ENCODE measurements at places on chromosomes 16 and 17.
A peak's percentile ranks its signal among the peaks of the same experiment; 100 is the strongest.

DNA sequence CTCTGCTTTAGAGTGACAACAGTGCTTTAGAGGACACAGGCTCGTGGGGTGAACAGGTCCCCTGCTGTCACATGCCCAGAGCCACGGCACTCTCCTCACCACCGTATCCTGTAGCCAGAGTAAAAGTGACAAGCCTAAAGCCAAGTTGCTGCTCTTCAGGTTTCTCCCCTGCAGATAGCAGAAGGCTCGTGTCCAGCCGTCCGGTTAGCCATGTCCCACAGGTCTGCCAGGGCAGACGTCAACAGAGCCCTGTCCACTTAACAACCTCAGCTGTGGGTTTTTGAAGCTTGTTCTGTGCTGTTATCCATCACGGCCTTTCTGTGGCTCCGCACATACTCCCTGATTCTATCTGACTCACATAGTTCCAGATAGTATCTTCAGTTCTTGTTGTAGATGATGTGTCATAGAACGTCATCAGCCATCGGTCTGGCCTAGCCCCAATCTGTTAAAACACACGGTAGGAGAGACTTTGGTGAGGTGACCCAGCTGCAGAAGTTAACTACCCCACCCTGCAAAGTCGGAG is 100.7 kb downstream of the SOCS1 start:
- DNase-seq, result no peak

- no peak for DNase-seq
Observed at GRCh38 chr17:66353937-66354401, 51.6 kb downstream of the PRKCA start.

DNA sequence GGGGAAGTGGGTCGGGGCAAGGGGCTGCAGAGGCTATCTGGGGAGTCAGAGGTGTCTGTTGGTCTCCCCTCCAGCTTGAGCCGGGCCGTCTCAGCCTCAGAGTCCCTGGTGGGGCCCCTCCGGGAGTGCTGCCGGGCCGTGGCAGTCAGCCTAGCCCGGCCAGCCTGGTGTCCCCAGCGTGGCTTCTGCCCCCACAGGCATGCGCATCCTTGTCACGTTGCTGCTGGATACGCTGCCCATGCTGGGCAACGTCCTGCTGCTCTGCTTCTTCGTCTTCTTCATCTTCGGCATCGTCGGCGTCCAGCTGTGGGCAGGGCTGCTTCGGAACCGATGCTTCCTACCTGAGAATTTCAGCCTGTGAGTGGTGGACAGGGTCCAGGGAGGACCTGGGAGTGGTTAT is 11.2 kb downstream of the CACNA1G start:
- no peak for DNase-seq

DNA sequence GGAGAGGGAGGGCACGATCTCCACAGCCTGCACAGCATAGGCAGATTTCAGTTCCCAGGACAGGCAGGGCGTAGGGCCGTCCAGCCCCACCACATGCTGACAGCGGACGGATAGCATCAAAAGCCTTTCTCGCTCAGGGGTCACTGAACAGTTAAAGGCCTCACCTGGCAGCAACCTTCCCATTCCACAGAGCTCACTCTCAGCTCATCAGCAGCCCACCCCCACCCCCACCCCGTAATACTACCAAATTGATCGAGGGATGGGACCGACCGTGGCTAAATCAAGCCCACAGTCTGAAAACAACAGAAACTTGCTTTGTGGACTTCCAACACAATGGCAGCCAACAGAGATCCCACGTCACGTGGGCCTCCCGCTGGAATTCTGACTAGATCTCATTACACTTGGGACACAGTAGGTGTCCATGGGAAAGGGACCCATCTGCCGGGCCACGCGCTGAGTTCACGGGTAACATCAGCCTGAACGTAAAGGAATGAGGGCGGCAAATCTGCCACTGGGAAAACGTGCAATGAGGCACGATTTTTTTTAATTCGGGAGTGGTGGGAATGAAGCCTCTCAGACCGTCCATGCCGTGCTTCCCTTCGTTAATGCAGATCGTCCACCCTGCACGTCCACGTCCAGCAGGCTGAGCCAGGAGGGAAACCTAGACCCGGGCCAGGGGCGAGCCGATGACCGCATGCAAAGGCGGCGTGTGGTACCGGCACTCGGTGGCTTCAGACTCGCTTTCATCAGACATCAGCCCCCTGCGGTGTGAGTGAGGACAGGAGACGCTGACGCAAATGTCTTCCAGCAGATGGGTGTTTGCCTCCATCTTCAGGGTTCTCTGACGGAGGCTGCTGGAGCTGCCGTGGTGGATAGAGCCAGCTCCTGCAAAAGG is 92.1 kb downstream of the TBC1D16 start:
- DNase-seq, result no peak

DNA sequence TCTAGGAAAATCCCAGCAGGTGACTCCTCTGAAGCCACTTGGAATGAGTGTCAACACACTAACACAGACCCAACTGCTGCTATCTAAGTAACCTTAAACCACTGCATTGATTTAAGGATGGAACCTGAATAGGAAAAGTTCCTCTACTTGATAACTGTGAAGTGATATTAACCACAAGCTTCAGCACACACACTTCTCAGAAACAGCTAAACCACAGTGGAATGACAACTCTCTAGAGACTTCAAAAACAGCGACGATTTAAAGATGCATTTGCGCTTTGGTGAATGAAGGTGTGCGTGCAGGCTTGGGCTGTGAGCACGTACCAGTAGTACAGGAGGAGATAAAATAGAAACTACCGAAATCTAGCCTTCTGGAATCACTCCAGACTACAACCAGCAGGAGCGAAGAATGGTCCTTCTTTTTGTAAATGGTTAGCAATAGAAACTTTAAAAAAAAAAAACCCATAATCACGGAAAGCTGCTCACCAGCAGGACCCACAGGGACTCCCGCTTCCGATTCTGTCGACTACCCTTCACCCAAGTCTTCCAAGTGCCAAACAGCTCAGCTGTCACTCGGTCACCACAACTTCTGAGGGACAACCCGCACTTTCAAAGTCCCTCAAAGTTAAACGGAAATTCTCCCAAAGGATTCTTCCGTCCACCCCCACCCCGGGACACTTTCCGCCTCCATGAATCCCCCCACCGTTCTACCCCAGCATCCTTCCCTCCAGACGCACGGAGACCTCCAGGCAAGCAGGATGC is 137.7 kb upstream of the CORO6 start:
- peak; percentile 65 for DNase-seq

GRCh38 chr17:80384078-80384960 is 30.6 kb upstream of the ENDOV start:
- no peak for DNase-seq

DNA sequence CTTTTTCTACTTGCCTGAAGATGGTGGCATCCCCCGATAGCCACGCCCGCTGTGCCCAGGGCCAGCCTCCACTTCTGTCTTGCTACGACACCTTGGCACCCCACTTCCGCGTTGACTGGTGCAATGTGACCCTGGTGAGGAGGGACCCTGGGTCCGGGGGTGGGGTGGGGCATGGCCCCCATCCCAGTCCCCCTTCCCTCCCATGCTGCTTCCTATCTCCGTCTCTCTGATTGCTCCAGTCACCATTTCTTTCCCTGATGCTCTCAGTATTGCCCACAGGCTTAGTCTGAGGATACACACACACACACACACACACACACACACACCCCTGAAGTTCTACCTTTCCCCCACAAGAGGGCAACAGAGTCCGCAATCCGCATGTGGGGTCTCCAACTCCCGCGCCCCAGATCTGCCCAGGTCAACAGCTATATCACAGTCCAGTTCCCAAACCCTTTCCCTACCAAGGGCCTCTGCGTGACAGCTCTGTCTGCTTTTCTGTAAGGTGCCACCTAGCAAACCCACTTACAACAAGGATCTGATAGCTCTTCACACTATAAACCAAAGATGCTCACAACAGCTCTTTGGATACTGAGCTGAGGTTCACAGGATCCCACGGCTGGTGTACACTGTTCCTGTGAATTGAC is 3.4 kb downstream of the SGCA start:
- DNase-seq, result peak; percentile 93

DNA sequence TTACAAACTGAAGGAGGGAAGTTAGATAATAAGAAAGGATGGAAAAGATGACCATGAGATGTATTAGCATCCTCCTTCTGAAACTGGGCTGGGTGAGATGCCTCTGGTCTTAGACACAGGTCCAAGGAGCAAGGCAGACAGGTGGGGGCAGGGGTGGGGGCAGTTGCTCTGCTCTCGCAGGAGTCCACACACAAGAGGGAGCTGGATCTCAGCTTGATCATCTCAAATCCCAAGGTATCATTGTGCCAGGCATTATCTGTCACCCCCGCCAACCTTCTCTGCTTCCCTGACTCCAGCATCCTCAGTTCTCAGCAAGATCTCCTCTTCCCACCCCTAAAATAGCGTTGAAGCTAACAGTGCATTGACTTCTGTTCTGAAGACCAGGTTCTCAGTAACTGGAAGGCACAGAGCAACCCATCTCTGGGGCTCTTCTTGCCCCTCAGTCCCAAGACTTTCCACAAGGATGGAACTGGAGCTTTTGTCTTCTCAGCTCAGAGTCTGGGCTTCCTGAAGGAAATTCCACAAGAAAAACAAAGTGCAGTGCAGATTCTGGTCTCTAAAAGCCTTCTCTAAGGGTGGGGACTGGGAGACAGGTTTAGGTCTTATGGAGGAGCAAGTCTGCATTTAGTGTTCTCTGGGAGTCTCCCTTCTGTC is 1.6 kb downstream of the FLOT2 start:
- no peak for DNase-seq

DNA sequence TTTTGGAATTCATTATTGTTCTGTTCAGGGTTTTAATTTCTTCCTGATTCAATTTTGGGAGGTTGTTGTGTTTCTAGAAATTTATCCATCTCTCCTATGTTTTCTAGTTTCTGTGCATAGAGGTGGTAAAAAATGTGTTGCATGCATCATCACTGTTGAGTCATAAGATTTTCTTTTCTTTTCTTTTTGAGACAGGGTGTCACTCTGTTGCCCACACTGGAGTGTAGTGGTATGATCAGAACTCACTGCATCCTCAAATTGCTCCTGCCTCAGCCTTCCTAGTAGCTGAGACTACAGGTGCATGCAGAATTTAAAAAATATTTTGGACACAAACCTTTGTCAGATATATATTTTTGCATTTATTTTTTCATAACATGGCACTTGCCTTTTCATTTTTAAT is 184.8 kb downstream of the BCAS3 start:
- DNase-seq, result no peak

- no peak for DNase-seq
Observed at GRCh38 chr16:56870276-56870888, 5.4 kb downstream of the SLC12A3 start.

GRCh38 chr16:17518441-17518840 is 47.7 kb upstream of the XYLT1 start:
- DNase-seq, result no peak

GRCh38 chr17:45276031-45276430 is 14.1 kb upstream of the SPATA32 start:
- DNase-seq, result no peak

DNA sequence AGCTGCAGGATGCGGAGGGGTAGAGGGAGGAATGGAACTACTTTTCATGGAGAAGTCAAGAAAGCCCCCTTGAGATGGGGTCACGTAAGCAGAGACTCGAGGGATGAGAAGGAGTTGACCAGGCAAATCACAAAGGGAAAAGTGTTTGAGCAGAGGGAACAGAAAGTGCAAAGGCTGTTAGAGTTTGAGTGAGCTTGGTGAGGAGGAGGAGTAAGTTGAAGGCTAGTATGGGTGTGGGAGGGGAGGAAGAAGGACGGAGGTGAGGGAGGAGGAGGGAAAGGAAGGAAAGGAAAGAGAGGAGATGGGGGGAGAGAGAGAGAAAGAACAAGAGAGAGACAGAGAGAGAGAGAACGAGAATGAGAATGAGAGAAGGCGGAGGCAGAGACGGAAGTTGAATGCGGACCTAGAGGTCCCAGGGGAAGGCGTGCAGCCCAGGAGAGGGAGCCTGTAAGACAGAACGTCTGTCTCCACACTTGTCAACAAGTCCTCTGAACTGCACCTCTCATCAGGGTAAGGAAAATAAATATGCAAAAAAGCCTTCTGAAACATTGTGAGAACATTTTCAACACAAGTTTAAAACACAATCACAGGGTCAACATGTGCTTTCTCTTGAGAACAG is 279.8 kb upstream of the EEF2KMT start:
- no peak for DNase-seq

DNA sequence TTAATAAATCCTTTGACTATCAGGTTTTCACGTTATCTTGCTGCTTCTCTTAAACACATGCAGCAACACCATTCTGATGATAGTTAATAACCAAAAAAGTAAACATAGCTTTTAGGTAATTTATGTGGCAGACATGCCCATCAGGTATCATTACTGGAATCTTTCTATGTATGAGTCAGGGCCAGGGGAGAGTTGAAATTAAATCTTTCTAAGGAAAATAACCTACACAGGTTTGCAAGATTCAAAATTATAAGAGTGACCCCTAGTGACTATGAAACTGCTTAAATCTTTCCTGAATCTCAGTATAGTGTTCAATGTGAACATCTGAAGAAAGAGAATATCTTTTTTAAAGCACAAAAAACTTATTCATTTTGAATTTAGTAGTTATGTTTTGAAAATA is 666.6 kb downstream of the CDH11 start:
- no peak for DNase-seq

GRCh38 chr16:1468426-1468810 is 6.4 kb downstream of the CLCN7 start:
- no peak for DNase-seq

DNA sequence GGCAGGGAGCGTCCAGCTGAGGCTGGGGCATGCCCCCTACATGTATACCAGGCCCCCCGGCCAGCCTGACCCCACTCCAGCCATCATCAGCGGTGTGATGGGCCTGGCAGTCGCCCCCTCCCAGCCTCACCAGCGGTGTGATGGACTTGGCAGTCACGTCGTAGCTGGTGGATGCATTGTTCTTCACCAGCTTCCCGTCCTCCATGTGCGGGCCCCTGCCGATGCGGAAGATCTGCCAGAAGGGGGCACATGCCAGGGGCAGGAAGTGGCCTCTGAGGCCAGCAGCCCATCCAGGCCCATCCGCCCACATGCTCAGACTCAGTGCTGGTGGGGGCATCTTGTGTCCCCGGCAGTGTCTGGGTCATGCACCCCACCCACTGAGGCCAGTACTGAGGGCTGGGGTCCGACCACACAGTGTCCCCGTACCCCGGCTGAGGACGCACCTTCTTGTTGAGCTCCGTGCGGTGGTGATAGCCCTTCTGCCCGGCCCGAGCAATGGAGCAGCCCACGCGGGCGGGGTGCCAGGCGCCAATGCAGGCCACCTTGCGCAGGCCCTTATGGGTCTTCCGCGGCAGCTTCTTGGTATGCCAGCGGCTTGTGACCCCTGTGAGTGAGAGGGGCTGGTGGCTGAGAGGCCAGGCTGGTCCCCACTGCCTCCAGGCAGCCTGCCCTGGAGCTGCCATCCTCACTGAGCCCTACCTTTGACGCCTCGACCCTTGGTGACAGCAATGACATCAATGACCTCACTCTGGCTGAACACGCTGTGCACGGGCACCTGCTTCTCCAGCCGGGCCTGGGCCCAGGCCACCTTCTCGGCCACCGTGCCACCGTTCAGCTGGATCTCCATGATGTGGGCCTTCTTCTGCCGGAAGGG is 3.7 kb upstream of the MSRB1 start:
- DNase-seq, result no peak
